RPMI7951 (cell line): ENCODE measurements at places on chromosomes 2 and 18. TPM values are rescaled to one million over a fixed set of nuclear protein-coding genes. Genes with fewer than 3 reads are reported as not detected.

SKOR2 gene
- not detected in 2 replicates for total RNA-seq

RTP5 gene
- not detected in 2 replicates for total RNA-seq

FOSL2 gene
- total RNA-seq, result 44.5 and 44.8 TPM in 2 replicates

ABCB11 gene
- not detected in 2 replicates for total RNA-seq

DRC1 gene
- total RNA-seq, result 0.24 TPM in 1 of 2 replicates, not detected in the other

C1QL2 gene
- not detected in 2 replicates for total RNA-seq

FAM124B gene
- not detected in 2 replicates for total RNA-seq

TFPI gene
- total RNA-seq, result 57.2 and 73.3 TPM in 2 replicates

SERPINB13 gene
- total RNA-seq, result not detected in 2 replicates

EDAR gene
- not detected in 2 replicates for total RNA-seq

ANKRD53 gene
- total RNA-seq, result 0.20 TPM in 1 of 2 replicates, not detected in the other

FEV gene
- total RNA-seq, result not detected in 2 replicates
